ENCODE measurements at places on chromosomes 4 and X.

- no peak for DNase-seq
Observed at GRCh38 chr4:48215977-48216376, 53.7 kb downstream of the TEC start.

- DNase-seq, result no peak
Observed at GRCh38 chr4:149245333-149245732, 570.3 kb downstream of the IQCM start.

GRCh38 chr4:146119845-146120404, 55.6 kb upstream of the LSM6 start:
- no peak for DNase-seq

DNA sequence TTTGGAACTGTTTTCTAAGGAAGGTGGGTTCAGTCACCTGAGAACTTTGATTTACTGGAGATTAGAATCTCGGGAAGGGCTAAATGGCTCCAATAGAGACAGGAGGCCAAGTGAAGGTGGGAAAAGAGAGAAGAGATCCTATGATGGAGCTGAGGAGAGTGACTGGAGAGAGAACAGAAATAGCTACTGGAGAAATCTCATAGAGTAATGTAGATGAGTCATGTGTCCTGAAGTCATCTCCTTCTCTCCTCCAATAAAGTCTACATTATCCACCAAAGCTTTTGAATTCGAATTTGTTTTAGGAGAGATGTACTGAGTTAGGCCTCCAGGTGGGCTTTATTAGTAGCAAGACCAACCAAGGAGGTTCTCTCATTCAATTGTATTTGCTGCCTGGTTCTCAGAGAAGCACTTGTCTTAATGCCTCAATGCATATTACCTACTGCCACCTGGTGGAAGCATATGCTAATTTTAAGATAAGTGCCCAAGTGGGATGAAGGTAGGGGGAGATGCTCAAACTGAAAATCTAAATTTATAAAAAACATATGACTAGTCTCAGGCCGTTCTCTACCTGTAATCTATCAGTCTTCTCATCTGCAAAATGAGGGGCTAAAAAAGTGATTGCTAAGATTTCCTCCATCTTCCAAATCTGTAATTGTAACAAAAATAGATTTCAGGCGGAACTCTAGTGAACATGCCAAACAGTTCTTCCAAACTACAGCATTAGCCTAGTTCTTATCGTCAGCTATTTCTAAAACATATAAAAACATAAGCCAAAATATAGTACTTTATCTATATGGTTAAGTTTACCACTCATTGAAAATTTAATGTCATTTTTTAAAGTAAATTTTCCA, 24.4 kb downstream of the TXK start:
- DNase-seq, result no peak

GRCh38 chrX:138931212-138931611, 219.7 kb upstream of the FGF13 start:
- DNase-seq, result no peak

- DNase-seq, result no peak
Observed at GRCh38 chr4:113869743-113870375, 108.3 kb upstream of the CAMK2D start.

All from cortex of kidney (tissue), 1 donor.